ENCODE measurements at places on chromosomes 5 and 9.

GRCh38 chr5:125032286-125032685 lies 285.8 kb upstream of the ZNF608 start:
- DNase-seq = no peak

GRCh38 chr5:16794269-16794913 lies 141.7 kb downstream of the MYO10 start:
- DNase-seq = no peak

- no peak for DNase-seq
Observed at GRCh38 chr5:32936329-32936728, 225.2 kb downstream of the NPR3 start.

- no peak for DNase-seq
Observed at GRCh38 chr9:107270082-107270481, 13.0 kb upstream of the RAD23B start.

- DNase-seq = peak; percentile 49
Observed at GRCh38 chr9:137691646-137692351, 73.0 kb downstream of the EHMT1 start.

Data from CD4-positive, alpha-beta T cell treated with Interleukin-1 beta for 1 hour (primary cell).